Activated T-cell treated with anti-CD3 and anti-CD28 coated beads, Interleukin-2, amount 50 U/mL, for 24 hours (primary cell): ENCODE measurements at places on chromosomes 2 and 18.
A peak's percentile ranks its signal among the peaks of the same experiment; 100 is the strongest.

GRCh38 chr2:26421961-26422360 lies 20.2 kb downstream of the DRC1 start:
- DNase-seq, result no peak

- DNase-seq, result no peak
These were observed 118.9 kb downstream of the TMEM182 start for GRCh38 chr2:102880731-102881130.

DNA sequence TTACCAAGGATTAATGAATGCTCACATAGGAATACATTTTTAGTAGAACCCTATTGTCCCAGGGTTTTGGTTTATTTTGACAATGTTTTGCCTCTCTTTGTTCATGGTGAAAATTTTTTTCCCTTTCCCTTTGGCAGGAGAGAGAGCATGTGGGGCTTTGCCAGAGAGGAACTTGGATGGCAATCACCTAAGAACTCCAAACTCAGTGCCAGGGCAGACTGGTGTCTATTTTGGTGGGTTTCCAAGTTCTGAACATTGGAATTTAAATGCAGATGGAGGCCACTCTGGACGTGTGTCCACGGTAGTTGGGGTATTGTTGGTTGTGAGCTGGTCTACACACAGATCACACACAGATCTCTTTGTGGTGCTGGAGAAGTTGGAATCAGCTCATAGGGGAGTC lies 2091.1 kb upstream of the PIK3C3 start:
- DNase-seq, result no peak

DNA sequence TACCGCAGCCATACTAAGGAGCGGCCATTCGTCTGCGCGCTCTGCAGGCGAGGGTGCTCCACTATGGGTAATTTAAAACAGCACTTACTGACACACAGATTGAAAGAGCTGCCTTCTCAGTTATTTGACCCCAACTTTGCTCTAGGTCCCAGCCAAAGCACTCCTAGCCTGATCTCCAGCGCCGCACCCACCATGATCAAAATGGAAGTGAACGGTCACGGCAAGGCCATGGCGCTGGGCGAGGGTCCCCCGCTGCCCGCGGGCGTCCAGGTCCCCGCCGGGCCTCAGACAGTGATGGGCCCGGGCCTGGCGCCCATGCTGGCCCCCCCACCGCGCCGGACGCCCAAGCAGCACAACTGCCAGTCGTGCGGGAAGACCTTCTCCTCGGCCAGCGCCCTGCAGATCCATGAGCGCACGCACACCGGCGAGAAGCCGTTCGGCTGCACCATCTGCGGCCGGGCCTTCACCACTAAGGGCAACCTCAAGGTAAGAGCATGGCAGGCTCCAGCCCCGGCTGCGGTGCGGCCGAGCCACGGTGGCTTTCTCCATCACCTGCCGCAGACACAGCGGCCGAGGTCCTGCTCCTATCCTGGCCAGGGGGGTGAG lies 15.5 kb downstream of the SALL3 start:
- DNase-seq, result no peak

- no peak for DNase-seq
These were observed 184.5 kb upstream of the LRP1B start for GRCh38 chr2:142315346-142315745.

GRCh38 chr2:66418381-66418780 lies 16.5 kb upstream of the MEIS1 start:
- no peak for DNase-seq

GRCh38 chr18:478681-479080 lies 21.8 kb downstream of the COLEC12 start:
- DNase-seq, result no peak

GRCh38 chr2:232603283-232603682 lies 30.1 kb upstream of the EFHD1 start:
- DNase-seq, result no peak

DNA sequence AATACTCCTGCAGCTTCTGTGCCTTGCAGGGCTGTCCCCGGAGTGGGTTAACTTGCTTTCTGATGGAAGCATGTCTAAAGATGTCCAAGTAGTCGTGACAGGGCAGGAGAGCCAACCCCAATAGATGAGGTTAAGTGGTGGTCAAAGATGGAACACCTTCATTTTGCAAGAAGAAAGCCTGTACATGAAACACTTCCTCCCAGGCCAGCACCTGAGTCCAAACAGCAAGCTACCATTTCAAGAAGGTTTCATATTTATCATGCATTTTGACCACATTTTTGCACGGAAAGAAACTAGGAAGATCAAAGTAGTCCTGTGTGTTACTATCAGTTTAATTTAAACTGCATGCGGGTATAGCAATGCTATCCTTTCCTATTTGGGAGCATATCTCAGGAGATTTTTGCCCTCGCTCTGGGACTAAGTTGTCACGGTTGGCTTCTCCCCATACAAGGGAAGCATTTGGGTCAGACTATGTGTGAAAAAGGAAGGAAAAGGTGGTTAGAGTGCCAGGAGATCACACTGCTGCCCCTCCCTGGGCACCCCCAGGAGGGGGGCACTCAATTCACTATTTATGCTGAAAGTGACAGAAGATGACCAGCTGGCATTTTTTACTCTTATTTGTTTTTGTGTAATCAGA lies 187.6 kb downstream of the ZNF521 start:
- DNase-seq, result no peak

DNA sequence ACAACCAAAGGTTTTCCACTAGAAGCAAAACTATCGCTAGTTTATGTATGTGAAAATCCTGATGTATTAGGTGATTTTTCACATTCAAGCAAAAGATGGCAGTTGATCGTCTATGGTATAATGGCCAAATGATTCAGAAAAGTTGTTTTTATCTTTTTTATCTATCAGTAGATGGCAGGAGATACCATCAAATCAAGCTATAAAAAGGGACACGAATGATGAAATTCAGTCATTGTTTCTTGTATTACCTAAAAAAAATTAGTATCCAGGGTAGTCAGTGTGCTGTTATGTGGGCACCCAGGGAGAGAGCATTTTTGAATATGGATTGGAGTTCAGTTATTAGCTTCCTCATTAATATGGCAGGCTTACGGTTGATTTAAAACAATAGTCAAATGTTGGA lies 22.9 kb upstream of the CAVIN2 start:
- DNase-seq, result no peak

- no peak for DNase-seq
These were observed 611.2 kb upstream of the PIK3C3 start for GRCh38 chr18:41343808-41344207.

GRCh38 chr2:209579230-209579749 lies 155.4 kb downstream of the MAP2 start:
- peak; percentile 28 for DNase-seq

DNA sequence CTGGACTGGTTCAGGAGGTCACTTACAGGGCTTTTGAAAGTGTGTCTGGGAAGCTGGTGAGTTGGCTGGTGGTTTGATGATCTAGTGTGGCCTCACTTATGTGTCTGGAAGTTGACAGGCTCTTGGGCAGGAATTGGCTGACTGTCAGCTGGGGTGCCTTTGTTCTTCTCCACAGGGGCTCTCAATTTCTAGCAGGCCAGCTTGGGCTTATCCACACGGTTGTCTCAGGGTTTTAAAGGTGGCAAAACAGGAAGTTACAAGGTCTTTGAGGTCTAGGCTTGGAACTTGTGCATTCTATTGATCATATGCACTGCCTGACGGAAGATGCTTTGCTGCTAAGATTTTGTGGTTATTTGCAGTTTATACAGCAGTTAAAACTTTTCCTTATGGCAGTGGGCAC lies 52.0 kb upstream of the CELF4 start:
- no peak for DNase-seq

GRCh38 chr2:127254386-127254981 lies 34.4 kb upstream of the CYP27C1 start:
- no peak for DNase-seq

- DNase-seq, result no peak
These were observed 948.7 kb downstream of the TSN start for GRCh38 chr2:122704109-122704563.
